Right lobe of liver (tissue), 6 donors: ENCODE measurements at places on chromosomes 13 and 19. TPM values are rescaled to one million over a fixed set of nuclear protein-coding genes. Genes with fewer than 3 reads are reported as not detected.

Gene CGB8
- total RNA-seq, result not detected

Gene LIM2
- total RNA-seq, result not detected

Gene FLT1
- 66.4 TPM for total RNA-seq

DNA sequence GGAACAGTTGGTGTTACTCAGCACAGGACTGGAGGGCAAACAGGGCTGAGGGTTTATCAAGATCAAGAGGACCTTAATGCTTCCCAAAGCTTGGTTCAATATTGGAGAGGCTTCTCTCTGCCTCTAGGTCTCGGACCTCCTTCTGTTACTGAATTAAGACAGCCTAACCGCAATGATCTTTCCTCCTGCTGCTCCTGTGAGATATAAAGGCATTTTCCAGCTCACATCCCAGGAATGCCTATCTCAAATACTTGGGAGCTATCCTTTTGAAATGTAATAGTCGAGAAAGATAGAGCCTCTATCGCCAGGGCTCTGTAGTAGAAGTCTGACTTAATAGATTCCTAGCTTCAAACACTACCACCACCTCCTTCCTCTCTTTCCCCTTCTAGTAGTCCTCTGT is 1475.0 kb downstream of the SLITRK1 start:
- no peaks in the 10 kb centered on the region for H3K36me3 ChIP-seq
- no peaks in the 10 kb centered on the region for H3K27me3 ChIP-seq
- H3K27ac ChIP-seq, result no peak overlapping the region
- no peak overlapping the region for H3K4me3 ChIP-seq
- H3K4me1 ChIP-seq, result no peaks in the 10 kb centered on the region
- no peak for DNase-seq

Gene FAM83E
- total RNA-seq, result 0.37 TPM
